ENCODE measurements at places on chromosomes 7 and 10.

DNA sequence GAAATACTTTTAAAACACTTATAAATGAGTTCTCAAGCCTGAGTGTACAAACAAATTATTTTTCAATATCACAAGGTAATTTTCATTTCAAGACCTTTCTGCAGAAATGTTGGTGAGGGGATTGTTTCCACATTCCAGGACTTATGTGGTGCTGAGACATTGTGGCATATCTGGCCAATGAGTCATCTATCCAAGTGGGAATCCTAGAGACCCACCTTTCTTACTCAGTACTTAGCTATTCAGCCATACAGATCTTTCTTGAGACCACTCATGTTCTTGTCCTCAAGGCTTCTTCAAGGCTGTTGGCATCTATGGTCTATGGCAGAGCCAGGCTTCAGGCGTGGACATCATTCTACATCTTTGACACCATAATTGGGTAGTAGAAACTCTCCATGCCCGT is 225.4 kb downstream of the DKK1 start:
- no peak for DNase-seq

DNA sequence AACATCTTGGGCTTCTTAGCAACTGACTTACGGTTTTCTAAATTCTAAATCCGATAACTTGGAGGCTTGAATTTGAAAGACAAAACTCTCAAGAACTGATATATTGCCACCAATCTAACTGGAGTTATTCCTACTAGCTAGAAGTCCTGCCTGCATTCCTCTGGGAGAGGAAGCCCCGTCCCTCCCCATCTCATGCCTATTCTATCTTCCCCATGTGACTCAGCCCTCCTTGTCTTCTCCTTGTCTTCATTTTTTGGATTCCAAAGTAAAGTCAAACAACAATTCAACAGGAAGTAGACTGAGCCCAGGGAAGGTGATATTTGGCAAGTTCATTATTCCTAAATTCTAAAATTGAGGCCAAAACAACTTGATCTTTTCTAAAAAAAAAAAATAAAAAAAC is 587.7 kb downstream of the KCNMA1 start:
- no peak for DNase-seq

DNA sequence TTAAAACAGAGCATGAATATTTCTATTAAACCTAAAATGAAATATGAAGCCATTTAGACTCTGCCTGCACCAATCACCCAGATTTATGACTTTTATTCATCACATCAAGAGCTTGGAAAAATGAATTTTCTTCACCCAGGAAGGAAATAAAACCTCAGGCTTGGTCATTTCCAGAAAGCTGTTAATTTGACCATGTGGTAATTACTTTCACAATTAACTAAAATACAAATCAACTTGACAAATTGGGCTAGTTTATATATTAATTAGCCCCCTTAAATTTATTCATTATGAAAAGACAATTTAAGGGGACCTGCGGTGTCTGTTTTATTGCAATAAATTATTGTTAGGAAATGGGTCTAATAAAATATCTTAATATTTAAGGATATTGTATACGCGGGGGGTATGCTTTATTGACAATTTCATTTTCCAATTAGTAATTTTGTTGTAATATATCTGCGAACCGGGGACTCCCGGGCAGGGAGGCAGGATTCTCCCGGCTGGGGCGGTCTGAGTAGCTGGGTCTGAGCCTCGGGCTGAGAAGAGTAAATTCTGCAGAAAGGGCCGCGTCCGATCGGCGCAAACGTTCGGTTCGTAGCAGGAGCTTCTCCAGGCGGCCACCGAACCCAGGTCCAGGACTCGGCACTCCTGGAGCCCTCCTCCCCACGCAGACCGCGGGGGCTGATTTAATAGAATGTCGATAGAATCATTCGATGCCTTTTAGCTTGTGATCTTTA is 9.4 kb upstream of the MNX1 start:
- DNase-seq: no peak

- DNase-seq: no peak
These were observed 131.2 kb upstream of the UNC5B start for GRCh38 chr10:71081229-71081560.

GRCh38 chr10:72330069-72330426 is 24.7 kb downstream of the DNAJB12 start:
- no peak for DNase-seq

DNA sequence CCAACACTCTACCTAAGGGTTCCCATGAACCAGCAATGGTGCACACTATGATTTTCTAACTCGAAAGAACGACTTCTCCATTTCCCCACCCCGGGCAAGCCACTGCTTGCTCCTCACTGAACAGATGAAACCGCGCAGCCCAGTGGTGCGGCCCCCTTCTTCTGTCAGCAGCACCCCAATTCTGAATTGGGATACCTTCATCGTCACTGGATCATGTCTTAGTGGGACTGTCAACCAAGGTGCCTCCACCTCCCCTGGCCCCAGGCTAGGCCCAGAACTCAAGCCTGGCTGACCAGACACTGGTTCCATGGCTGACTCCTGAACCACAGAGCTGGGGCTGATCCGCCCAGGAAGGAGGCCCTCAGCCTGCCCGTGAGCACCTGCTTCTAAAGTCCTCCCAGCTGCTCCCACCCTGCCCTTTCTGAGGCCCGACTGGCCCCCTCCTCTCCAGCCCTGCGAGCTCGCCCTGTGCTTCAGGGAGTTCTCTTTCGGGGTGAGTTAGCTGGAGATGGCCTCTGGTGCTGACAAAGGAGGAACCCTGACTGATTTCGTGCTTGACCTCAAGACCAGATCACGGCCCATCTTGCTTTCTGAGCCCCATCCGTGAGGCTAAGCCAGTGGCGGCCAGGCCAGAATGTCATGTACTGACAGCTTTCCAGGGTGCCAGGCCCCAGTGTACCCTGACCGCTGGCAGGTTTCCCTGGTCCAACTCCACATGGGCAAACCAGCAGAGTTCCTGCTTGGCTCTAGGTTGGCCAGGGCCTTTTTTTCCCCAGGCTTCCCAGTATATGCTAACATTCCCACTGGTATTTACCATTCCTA is 44.5 kb downstream of the FAM53B start:
- no peak for DNase-seq

DNA sequence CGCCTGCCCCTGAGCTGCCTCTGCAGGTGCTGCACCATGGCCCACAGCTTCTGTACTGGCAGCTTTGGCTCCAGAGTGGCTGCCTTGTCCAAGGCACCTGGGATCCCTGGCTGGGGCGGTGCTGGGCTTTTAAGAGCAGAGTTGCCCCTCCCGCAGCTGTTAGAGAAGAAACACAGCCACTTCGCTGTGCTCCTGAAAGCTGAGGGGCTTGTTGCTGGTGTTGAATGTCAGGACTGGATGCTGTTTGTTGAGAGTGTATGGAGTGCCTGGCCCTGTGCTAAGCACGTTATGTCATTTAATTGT is 6.2 kb downstream of the FAM241B start:
- no peak for DNase-seq

GRCh38 chr10:84665883-84666463 is 337.6 kb downstream of the CCSER2 start:
- DNase-seq: no peak

DNA sequence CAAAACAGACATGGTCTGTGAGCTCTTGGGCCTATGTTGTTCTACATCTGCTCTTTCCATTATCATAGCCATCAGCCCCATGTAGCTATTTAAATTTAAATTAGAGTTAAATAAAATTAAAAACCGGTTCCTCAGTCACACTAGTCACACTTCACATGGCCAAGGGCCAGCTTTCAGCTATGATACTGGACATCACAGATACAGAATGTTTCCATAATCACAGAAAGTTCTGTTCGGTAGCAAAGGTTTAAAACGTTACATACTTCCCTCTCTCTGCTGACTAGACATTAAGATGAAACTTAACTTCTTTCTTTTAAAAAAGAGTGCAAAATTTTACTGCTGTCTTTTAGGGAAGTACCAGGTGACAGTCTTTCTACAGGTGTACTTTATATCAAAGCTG is 43.0 kb downstream of the SRPK2 start:
- no peak for DNase-seq

- peak; percentile 39 for DNase-seq
These were observed at the start of gene PRXL2A for GRCh38 chr10:80408242-80409101. Gene PRXL2A (plus strand): TSS chr10:80408551. CDS start chr10:80420468, 11,917 bp downstream.

GRCh38 chr10:62043421-62044021 is 142.0 kb downstream of the ARID5B start:
- no peak for DNase-seq

DNA sequence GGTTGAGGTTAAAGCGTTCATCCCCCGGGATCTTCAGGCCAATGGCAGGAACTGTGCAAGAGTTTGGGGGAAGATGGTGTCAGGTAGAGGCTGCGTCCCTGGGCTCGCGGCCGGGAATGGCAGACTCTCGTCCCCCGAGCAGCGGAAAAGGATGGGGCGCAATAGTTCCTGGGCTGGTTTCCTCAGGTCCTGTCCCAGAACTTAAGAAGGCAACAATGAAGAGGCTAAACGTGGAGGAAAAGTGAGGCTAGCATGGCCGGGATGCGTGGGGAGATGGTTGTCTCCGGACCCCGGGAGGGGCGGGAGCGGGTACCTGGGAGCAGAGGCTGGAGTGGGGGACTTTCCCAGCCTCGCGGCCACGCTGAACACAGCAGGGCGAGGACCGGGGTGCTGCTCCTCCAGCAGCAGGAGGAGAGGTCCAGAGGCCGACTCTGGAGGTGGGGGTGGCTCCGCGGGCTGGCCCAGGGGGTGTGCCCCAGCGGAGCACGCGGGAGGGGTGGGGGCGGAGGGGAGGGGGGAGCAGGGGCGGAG is 882 bp downstream of the IRF5 start:
- DNase-seq: no peak

DNA sequence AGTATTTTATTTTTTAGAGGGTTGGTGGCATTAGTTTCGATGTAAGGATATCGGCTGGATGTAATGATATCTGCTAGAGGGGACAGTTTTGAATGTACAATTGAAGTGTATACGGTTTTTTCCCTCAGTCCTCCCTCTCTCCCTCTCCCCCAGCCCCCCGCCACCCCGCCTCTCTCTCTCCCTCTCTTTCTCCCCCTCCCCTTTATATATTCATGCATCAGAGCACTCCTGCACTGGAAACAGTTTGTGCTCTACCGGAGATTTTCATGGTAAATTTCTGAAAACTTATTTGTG is 1.6 kb downstream of the GLCCI1 start:
- DNase-seq: no peak

GRCh38 chr7:50266635-50267386 is 37.7 kb upstream of the IKZF1 start:
- peak; percentile 32 for DNase-seq

DNA sequence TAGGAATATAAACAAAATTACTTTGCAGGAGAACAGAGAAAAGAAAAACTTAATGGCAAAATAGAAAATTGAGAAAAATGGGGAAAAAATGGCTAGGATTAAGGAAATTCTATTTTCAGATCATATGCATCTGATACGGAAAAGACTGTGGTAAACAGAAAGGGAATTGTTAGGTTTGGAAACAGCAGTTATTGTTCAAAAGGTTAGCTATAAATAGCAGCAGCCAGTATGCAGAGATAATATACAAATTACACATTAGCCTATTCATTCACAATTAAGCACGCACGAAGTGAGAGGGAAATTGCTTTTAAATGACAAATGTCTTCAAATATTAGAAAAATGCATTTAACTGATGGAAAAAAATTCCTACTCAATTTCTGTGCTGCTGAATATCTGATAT is 224.1 kb upstream of the FAM3C start:
- no peak for DNase-seq

GRCh38 chr7:29105752-29106668 is 40.3 kb downstream of the CPVL start:
- no peak for DNase-seq

- DNase-seq: no peak
These were observed 5.1 kb downstream of the UBE2H start for GRCh38 chr7:129947701-129948100.

GRCh38 chr7:112162142-112162766 is 43.9 kb downstream of the DOCK4 start:
- DNase-seq: no peak

DNA sequence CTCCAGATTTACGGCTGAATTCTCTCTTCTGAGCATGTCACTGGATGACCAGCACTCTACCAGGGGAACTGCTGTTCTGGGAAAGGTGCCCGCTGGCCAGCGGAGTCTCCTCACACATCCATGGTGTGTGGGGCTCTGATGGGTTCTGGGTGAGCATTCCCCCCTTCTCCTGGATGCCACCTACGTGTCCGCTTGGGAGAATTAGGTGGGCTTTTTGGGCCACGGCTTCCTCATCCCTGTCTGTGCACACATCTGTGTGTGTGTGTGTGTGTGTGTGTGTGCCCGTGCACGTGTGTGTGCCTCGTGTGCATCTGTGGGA is 163.0 kb downstream of the DNAJB6 start:
- DNase-seq: no peak

DNA sequence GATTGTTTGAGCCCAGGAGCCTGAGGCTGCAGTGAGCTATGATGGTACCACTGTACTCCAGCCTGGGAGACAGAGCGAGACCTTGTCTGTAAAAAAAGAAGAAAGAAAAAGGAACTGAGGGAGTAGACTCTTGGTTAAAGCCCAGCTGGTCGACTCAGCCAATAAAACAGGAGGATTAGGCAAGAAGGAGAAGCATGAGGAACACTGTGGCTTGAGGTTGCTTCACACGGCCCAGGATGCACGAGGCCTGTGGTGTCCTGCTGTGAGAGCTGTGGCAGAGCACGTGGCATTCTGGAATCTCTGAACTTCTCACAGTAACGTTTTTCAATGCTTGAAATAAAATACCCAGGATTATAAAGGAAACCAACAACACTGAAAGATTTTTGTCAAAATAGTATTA is 93.3 kb downstream of the CUL2 start:
- DNase-seq: no peak

GRCh38 chr7:151866028-151866427 is 10.9 kb downstream of the PRKAG2 start:
- DNase-seq: no peak

- no peak for DNase-seq
These were observed 889 bp upstream of the SEMA3A start for GRCh38 chr7:84195295-84196060.

Measured in stimulated activated CD4-positive, alpha-beta T cell treated with anti-CD3 and anti-CD28 coated beads, Interleukin-1b, Interleukin-23, amount 100 ng/mL, for 1 hour (primary cell).